ENCODE measurements at places on chromosomes 4 and X.

- DNase-seq, result no peak
Observed at GRCh38 chr4:4851081-4851480, 8.4 kb upstream of the MSX1 start.

- no peak for DNase-seq
Observed at GRCh38 chr4:127548990-127549925, 83.5 kb upstream of the INTU start.

GRCh38 chrX:16333453-16333852 lies 166.2 kb downstream of the MAGEB17 start:
- no peak for DNase-seq

DNA sequence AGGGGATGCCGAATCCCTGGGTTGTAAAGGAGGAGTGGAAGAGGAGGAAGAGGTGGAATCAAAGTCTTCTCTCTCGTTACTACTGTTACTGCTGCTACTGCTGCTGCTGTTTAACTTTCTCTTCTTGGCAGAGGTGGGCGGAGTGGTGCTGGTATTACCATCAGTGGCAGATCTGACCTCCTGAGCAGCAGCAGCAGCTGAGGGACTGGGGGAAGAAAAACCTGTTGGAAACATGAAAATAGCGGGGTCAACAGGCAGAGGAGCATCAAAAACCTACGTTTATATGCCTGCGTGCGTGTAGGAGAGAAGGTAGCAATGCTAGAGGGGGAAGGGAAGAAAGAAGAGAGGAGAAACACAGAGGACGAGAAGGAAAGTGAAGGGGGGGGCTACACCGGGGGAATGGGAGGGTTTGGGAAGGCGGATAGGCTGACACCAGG lies 339 bp downstream of the CUL4B start:
- DNase-seq, result peak; percentile 9

GRCh38 chr4:27506401-27506800 lies 645.8 kb downstream of the STIM2 start:
- no peak for DNase-seq

GRCh38 chrX:16445166-16445752 lies 204.7 kb upstream of the S100G start:
- DNase-seq, result peak; percentile 12

- DNase-seq, result no peak
Observed at GRCh38 chr4:24855741-24856140, 57.1 kb downstream of the CCDC149 start.

DNA sequence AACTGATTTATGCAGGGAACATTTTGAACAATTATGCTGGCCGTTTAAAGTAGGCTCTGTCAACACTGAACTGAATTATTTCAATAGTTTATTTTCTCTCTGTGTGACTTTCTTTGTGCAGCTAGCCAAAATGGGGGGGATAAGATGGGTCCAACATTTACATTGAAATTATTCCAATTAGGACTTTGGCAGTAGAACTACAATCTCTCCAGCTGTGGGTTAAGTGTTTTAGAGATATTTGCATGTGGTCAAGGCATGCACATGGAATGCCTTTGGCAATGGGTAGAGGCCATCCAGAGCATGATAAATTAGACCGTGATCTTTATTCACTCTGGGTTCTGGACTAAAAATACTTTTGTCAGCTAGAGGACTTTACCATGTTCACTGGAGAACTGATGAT lies 107.9 kb upstream of the ELOVL6 start:
- no peak for DNase-seq

DNA sequence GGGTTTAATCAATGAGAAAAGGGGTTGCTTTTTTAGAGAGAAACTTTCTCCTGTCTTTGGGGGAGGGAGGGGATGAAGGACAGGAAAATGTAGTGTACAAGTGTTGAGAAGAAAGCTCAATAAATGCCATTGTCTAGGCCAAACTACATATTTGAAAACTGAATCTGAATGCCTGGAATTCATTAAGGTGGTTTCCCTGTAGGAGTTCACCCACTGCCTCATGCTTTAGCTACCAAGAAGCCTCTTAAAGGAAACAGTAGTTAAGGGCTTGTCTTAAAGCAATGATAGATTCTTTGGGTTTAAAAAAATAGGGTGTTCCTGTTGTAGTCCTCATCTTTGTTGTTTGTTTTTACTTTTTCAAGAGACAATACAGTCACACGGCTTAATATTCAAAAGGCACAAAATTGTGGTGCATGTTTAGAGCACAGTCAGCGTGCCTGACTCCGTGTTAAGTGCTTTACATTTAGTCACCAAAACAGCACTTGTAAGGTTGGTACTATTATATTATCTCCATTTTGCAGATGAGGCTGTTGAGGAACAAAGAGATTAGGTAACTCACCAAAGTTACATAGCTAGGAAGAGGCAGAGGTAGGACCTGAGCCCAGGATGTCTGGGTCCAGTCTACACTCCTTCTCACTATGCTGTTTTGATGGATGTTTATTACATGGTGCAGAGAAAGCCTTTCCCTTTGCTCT lies 46.0 kb downstream of the FNIP2 start:
- no peak for DNase-seq

GRCh38 chrX:38437093-38437492 lies 84.7 kb downstream of the OTC start:
- no peak for DNase-seq

DNA sequence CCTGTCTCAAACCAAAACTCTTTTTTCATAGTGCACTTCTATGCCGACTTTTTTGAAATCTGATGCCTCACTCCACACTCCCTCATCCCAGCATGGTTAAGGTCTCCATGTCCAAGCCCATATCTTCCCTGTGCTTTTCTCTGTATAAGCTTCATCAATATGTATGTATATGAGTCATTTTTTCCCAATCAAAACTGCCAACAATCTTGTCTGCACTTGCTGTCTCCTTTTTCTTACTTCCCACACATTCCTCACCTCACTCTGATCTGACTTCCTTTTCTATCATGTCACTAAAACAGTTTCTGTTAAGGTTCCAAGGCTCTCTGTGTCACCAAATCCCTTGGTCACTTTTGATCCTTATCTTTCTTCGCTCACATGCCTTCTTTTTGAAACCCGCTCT lies 88.2 kb upstream of the GPR50 start:
- no peak for DNase-seq

DNA sequence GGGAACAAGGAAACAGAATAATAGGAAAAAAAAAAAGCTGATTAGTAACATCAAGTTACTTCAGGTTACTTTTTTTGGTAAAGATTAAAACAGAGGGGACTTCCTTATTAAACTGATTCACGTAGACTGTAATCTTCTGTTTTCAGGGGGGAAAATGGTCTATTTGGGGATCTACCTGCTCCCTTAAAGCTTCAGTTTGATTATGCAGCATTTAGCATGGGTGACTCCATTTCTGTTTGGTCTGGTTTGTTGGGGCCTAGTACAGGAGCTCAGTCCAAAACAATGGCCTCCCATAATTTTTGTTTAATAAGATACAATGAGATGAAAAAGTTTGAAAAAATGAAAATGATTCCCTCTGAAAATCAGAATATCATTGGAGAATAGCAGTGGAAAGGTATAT lies 34.6 kb downstream of the TEC start:
- DNase-seq, result no peak

DNA sequence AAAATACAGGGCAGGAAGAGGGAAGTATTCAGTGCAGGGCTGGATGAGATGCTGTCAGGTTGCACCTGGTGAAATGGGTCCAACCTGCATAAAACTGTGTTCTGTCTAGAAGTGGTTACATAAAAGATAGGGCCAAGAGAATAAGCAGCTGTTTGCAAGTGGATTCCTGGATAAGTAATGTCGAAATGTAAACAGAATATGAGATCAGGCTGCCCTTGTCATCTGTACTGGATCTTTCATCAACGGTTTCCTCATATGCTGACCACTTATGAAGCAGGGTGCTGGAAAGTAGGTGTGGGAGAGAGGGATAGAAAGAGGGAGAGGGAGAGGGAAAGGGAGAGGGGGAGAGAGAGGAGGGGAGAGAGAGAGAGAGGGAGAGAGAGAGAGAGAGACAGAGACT lies 349.8 kb upstream of the CPEB2 start:
- DNase-seq, result no peak

GRCh38 chr4:8439914-8440491 lies 520 bp downstream of the ACOX3 start:
- no peak for DNase-seq

DNA sequence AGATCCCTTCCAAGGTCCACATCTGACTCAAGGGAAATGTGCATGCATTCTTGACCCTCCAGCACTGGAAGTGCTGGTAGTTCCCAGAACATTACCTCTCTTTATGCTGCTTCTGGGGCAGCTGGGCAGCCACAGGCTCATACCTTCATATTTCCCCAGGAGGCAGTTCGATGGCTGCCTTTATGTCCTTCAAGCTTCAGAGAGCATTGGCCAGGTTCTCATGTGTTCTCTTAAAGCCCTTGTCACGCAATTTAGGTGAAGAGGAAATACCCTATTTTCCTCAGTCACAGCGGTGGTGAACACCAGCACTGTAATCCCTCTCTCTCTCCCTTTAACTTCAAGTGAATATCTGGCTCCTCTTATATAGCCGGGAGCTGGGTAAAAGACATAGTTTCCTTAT lies 134.3 kb downstream of the MID1IP1 start:
- no peak for DNase-seq

- no peak for DNase-seq
Observed at GRCh38 chr4:4430492-4431195, 43.7 kb downstream of the NSG1 start.

GRCh38 chrX:123138473-123138872 lies 45.6 kb upstream of the GRIA3 start:
- DNase-seq, result no peak

GRCh38 chr4:2804449-2804972 lies 11.6 kb downstream of the SH3BP2 start:
- no peak for DNase-seq

- DNase-seq, result peak; percentile 31
Observed at GRCh38 chrX:74015379-74016019, 288.5 kb upstream of the ZCCHC13 start.

GRCh38 chr4:80611678-80611979 lies 276.1 kb downstream of the CFAP299 start:
- DNase-seq, result no peak

DNA sequence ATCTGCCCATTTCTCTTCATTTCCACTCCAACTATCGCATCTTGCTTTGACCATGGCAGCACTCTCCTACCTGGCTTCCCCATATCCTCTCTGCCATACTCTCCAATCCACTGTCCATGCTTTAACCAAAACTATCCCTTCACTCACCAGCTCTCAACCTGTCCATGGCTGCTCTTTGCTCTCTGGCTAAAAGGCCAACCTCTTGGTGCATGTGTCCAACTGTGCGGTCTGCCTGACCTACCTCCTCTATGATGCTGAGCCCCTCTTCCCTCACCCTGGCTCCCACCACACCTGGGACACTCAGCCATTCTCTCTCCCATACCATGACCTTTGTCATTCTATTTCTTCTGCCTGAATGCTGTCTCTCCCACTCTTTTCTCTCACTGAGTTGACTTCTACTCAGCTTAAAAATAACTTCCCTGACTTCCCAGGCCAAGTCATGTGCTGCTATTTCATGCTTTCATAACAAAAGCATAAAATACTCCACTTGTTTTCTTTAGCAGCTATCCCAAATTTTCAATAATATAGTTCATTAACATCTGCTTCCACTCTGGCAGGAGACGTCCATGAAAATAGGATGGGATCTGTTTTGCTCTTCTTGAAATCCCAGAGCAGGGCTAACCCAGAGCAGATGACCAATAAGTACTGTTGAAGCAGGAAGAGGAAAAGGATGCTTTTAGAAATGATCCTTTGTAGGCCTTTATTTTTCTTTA lies 29.8 kb upstream of the KLF3 start:
- DNase-seq, result no peak

- no peak for DNase-seq
Observed at GRCh38 chr4:36716874-36717273, 435.5 kb downstream of the DTHD1 start.

GRCh38 chrX:141928432-141928831 lies 24.7 kb downstream of the MAGEC1 start:
- DNase-seq, result no peak

DNA sequence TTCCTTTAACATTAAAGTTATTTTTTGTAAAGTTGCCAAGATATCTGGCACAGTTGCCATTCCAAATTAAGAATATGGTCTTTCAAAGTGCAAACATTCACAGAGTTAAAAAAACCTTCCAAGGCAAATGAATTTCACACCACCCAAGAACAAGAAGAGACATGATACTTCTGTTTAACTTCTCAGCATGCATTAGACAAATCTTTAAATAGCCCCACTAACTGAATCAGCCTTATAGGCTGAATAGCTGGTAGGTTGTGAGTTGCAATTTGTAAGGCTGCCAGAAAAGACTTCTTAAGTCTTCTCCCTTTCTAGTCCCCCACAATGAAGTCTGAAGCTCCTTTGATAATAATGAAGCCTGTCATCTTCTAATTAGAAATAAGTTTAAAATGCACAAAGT lies 95.6 kb downstream of the MAPK10 start:
- DNase-seq, result no peak

- no peak for DNase-seq
Observed at GRCh38 chr4:119629142-119629471, 503 bp upstream of the PDE5A start.

DNA sequence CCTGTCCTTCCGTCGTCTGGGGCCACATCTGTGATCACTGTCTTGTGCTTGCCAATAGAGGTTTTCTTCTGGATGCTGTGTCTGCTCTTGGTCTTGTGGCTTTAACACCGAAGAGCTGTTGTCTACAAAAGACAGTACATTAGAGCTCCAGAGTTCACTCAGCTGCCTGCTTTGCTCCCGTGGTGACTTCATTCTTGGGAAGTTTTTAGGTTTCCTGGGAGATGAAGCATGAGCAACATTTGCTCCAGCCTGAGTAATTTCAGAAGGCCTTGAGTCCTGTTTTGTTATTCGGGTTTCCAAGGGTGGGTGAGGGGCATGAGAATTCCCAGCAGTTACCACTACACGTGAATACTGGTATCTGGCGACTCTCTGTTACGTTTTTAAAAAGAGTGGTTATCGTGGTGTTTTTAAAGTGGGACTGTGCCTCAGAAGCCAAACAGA lies 189.2 kb downstream of the SHROOM3 start:
- DNase-seq, result no peak

- no peak for DNase-seq
Observed at GRCh38 chr4:124325690-124326089, 386.8 kb downstream of the ANKRD50 start.

GRCh38 chr4:168659741-168660465 lies 163.1 kb downstream of the PALLD start:
- no peak for DNase-seq

DNA sequence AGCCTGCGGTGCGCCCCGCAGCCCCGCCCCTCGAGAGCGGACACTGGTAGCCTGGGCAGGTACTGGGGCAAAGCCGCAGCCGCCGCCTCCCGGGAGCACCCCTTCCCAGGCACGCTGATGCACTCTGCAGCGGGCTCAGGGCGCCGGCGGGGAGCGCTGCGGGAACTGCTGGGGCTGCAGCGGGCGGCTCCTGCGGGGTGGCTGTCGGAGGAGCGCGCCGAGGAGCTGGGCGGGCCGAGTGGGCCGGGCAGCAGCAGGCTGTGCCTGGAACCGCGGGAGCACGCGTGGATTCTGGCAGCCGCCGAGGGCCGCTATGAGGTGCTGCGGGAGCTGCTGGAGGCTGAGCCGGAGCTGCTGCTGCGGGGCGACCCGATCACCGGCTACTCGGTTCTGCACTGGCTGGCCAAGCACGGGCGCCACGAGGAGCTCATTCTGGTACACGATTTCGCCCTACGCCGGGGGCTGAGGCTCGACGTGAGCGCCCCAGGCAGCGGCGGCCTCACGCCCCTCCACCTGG lies 401 bp downstream of the SOWAHD start:
- no peak for DNase-seq

- no peak for DNase-seq
Observed at GRCh38 chr4:67762086-67762485, 7.9 kb upstream of the GNRHR start.

GRCh38 chr4:37483610-37484009 lies 202.6 kb downstream of the RELL1 start:
- no peak for DNase-seq

- DNase-seq, result no peak
Observed at GRCh38 chr4:185542626-185543315, 7.5 kb upstream of the PDLIM3 start.

Measured in stimulated activated CD8-positive, alpha-beta memory T cell treated with anti-CD3 and anti-CD28 coated beads, Interleukin-7, amount 100 ng/mL, for 4 hours (primary cell).